ENCODE measurements at places on chromosomes 2 and 18.

DNA sequence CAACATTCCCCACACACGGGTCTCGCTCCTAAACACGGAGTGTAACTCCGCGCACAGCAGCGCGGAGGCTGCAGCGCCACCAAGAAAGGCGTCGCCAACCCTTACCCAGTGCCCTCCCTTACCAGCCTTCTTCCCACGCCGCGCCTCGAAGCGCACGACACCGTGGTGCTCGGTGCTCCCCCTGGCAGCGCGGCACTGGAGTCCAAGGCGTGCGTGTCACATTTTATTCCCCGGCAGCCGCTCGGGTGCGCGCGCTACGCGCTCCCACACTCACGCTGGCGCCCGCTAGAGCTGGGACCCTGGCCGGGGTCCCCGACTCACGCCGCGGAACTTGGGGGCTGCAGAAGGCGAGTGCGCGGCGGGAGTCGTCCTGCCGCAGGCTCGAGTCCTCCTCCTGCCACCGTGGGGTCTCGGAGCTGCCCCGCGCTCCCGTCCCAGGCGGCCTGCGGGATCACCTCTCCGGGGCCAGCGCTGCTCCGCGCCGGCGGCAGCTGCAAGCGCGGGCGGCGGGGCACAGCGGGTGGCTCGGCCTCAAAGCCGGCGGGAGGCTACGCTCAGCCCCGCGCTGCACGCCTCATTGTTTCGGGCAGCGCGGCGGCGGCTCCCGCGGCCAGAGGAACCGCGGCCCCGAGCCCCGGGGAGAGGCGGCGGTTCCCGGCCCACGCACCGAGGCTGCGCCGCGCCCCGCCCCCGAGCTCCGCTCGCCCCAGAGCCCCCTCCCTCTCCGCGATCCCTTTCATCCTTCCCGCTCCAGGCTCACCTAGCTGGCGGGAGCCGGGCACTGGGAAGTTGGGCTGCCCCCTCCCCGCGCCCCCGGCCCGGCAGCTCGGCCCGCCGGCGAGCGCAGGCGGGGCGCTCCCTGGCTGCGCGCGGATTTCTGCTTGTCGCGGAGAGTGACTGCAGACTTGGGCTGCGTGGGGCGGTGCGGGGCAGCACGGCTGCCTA, at the start of gene ST6GAL2:
Gene ST6GAL2, minus strand, starts transcription at position 197 of the 945 bp plus-strand sequence. CDS start 42,190 bp downstream, outside the sequence.
- no peak for DNase-seq

DNA sequence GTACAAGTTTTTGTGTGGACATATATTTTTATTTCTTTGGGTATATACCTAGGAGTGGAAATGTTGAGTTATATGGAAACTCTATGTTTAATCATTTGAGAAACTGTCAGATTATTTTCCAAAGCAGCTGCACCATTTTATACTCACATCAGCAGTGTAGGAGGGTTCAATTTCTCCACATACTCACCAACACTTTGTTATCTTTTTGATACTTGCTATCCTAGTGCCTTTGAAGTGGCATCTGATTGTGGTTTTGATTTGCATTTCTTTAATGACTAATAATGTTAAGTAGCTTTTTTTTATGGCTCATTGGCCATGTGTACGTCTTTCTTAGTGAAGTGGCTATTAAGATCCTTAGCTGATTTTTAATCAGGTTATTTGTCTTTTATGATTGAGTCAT, 64.7 kb upstream of the SLC8A1 start:
- DNase-seq = no peak

DNA sequence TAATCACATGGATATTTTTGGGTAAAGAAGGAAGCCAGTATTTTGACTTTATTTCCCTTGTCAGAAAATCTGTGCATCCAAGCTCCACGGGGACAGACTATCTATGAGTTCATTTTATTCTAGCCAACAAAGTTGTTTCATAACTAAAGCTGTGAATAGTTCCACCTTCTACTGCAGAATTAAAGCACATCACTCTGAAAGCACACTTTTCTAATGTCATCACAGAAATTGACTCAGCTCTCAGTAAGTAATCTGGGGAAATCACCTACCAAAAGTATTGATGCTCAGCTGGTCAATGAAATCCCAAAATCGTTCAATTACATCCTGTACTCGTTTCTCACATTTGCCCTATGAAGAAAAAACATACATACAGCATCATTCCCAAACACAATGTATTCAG, 19.1 kb downstream of the IAH1 start:
- DNase-seq = no peak

GRCh38 chr18:33745871-33746545, 168.0 kb downstream of the ASXL3 start:
- DNase-seq = no peak

- DNase-seq = no peak
Observed at GRCh38 chr2:66324356-66324755, 110.6 kb upstream of the MEIS1 start.

GRCh38 chr18:62045316-62045715, 141.5 kb downstream of the PIGN start:
- no peak for DNase-seq

DNA sequence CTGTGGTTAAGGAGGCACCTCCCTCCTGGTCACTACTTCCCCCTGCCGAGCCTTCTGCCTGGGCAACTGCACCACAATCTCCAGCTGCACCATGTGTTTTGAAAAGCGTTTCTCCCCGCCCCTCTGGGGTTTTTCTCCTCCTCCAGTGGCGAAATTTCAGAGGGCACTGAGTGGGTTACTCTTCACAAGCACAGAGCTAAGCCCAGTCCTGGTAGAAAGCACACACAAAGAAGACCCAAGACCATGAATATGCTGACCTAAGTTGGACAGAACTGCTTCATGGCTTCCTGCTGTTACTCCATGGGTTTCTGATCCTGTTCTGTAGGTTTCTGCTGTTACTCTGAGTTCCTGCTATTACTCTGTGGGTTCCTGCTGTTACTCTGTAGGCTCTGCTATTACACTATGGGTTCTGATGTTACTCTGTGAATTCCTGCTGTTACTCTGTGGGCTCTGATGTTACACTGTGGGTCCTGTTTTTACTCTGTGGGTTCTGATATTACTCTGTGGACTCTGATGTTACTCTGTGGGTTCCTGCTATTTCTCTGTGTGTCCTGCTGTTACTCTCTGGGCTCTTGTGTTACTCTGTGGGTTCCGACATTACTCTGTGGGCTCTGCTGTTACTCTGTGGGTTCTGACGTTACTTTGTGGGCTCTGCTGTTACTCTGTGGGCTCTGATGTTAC, 216.6 kb downstream of the RTP5 start:
- no peak for DNase-seq

GRCh38 chr18:45467945-45468344, 147.3 kb upstream of the SLC14A2 start:
- no peak for DNase-seq

GRCh38 chr18:9726175-9726574, 18.1 kb downstream of the RAB31 start:
- no peak for DNase-seq

- no peak for DNase-seq
Observed at GRCh38 chr2:216189410-216189809, 80.3 kb downstream of the XRCC5 start.

DNA sequence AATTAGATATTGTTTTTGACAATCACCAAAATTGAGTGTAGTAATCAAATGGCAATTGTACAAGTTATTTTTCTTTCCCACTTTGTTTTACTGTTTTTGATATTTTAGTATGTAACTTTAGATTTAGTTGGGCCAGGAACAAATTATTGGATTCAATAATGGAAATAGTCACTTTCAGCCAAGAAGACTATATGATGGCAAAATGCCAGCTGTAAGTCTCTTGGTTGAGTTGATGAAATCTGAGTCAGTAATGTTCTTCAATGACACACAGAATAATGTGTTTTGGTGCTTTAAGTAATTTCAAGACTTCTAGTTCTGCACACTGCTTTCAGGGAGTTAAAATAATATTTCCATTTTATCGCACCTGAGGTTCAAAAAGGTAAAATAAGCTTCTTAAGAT, 2022.0 kb upstream of the CELF4 start:
- DNase-seq = no peak

DNA sequence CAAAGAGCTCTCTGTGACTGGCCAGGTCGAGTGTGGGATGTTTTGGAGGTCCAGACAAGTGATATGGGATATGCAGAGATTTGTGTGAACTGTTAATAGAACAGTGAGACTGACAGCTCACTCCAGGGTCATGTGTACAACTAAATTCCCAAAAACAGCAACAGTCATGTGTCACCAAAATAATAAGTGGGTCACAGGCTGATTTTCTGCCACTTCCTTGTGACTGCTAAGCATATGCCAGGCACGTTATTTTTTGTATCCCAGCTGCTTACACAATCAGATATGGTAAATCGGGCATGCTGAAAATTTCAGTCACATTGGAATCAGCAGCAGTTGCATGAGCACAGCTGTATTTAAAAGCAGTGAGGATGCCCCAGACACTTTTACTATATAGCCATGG, 198.7 kb downstream of the PTGR3 start:
- no peak for DNase-seq

GRCh38 chr2:141260911-141261310, 869.9 kb downstream of the LRP1B start:
- DNase-seq = no peak

DNA sequence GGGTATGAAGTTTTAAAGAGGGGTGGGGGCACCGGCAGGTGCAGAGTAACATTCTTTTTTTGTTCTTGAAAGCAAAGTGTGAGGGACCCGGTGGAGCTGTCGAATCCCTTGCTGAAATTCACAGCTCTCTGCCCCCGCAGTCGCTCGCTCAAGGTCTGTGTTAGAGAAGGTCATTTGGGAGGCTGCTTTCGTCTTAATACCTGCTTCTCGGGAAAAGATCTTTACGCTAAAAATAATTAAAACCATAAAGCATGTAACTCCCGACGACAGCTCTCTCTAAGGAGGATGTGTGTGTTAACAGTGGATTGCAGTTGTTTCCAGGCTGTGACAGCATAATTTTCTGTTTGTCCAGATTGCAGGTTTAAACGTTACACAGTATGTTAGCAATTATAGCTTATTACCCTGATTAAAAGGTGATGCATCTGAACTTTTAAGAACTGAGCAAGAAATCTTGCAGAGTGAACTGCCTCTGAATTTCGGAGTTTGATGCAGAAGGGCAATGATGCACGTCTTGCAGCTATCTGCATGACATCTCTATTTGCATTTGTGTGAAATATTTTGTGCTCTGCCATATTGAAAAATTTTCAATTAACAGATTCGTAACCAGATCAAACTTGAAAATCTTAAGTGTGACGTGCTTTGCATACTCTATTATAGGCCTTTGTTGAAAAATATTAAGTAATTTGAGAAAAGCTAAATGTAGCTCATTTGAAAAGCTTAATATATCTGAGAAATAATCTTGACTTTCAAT, 954 bp downstream of the RAPGEF4 start:
- no peak for DNase-seq

GRCh38 chr2:139964721-139965440, 1184.7 kb upstream of the NXPH2 start:
- no peak for DNase-seq

DNA sequence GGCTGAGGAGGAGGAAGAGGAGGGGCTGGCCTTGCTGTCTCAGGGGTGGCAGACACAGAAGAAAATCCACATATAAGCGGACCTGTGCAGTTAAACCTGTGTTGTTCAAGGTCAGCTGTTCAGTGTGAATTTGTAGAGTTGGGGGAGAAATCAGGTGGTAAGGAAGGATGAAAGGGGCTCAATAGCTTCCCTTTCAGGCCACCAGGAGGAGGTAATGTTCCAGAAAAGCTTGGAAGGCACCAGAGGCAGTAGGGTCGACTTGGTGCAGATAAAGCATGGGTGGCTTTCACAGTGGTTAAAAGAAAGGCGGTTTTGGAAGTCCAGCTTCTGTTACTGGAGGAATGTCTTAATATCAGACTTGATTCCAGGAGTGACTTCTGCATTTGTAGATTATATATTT, 167.4 kb downstream of the THSD7B start:
- no peak for DNase-seq

GRCh38 chr2:72154386-72154975, 6.8 kb upstream of the CYP26B1 start:
- no peak for DNase-seq

DNA sequence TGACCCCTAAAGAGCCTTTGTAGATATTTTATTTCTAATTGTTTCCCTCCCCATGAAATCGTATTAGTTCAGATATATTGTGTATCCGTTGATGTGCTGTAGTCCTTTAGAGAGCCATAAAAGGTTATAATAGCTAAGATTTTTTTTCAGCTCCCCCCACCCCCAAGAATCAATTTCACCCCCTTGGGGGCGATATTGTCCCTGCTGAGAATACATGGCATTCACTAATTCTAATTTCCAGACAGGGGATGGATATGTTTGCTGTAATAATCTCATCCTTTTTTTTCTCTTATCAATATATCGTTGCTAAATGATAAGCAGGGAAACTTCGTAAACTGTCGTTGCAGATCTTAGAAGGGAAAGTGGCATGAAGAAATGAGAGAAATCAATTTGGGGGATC, 530.7 kb downstream of the TMEM182 start:
- DNase-seq = no peak

- DNase-seq = no peak
Observed at GRCh38 chr2:222884114-222884771, 23.4 kb downstream of the ACSL3 start.

- DNase-seq = no peak
Observed at GRCh38 chr2:222355860-222356259, 57.1 kb upstream of the PAX3 start.

GRCh38 chr2:69731147-69731970, 10.6 kb upstream of the ANXA4 start:
- DNase-seq = no peak

GRCh38 chr2:96117701-96118588, 1.6 kb upstream of the ADRA2B start:
- DNase-seq = no peak

- no peak for DNase-seq
Observed at GRCh38 chr2:36528274-36528673, 69.7 kb downstream of the FEZ2 start.

DNA sequence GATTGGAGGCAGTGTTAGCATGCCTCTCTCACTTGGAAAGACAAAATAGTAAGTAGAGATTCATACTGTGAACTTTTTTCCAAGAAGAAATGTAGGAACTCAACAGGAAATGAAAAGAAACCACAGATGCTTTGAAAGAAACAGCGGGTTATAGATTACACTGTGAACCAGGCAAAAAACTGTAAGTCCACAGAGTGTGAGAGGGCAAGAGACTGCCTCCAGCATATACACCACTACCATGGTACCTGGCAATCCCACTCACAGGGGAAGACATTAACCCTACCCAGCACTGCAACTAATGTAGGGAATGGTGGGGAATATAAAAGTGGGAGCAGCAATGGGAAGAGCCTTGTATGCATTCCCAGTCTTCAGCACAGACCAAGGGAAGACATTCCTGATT, 150.6 kb upstream of the GALNT5 start:
- DNase-seq = no peak

DNA sequence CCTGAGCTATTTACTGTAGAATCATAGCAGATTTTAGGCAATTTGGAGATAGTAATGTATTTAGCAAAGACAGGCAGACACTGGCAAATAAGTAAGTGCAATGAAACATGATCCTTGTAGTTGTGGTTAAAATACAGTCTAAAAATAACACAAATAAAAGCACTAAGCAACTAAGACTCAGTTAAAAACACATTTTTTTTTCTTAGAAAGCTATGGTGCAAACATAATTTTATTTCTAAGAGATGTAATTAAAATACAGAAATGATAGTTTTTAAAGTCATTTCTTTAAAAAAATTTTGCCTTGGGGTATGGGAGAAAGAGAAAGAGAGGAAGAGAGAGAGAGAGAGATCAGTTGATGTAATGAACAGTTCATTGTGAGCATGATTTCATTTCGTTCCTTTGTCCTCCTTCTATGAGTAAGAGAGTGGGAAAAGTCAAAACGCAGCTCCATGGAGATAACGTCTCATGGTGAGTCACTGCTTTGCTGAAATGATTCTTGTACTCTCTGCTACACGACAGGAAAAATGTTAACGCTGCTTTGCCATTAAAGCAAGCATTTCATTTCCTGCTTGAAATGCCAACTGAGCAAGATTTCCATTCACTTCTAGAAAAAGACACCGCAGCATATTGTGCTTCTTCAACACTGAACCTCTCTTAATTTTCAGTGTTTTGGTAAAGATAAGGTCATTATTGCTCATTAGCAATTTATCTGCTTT, 61.3 kb upstream of the PGAP1 start:
- DNase-seq = peak; percentile 21

All from stimulated activated CD4-positive, alpha-beta T cell treated with anti-CD3 and anti-CD28 coated beads, TNF-alpha, amount 100 ng/mL, for 48 hours (primary cell).